Spleen (tissue), 13 donors: ENCODE measurements at places on chromosomes 1 and 21. TPM values are rescaled to one million over a fixed set of nuclear protein-coding genes. Genes with fewer than 3 reads are reported as not detected.

SLC44A3 gene
- total RNA-seq: 3.1 TPM

PIK3C2B gene
- total RNA-seq: 72.2 TPM

ABCA4 gene
- total RNA-seq: 0.26 TPM

ACTL8 gene
- not detected for total RNA-seq

LCE1B gene
- total RNA-seq: not detected

LENEP gene
- total RNA-seq: not detected

OPTC gene
- not detected for total RNA-seq

FCN3 gene
- 7.7 TPM for total RNA-seq

CLEC20A gene
- not detected for total RNA-seq

CFAP141 gene
- total RNA-seq: not detected

KRTAP19-5 gene
- total RNA-seq: not detected

DNA sequence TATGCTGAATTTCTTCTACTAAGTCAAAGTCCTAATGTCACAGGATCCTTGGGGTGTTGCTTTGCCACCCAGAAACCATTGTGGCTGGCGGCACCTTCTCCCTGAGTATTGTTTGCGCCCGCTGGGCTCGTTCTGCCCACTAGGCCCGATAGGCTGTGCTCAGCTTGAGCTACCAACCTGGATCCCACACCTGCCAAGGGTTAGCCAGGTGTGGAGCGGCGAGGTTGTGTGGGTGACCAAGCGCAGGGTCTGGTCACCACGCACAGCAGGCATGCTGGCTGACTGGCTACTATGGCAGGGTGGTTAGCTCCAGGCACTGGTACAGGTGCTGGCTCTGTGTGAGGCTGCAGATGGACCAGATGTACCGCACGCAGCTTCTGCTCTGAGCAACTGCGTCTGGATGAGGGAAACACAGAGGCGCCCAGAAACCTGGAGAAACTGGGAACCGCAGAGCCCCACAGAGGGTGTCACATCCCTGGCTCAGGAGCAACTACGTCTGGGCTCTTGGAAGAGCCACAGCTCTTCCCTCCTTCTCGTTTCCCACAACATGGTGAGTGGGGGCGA is 50.3 kb upstream of the SCYL3 start:
- peak; percentile 67 for DNase-seq

GRCh38 chr1:161351482-161351881 is 16.2 kb downstream of the CFAP126 start:
- no peak for DNase-seq

DNA sequence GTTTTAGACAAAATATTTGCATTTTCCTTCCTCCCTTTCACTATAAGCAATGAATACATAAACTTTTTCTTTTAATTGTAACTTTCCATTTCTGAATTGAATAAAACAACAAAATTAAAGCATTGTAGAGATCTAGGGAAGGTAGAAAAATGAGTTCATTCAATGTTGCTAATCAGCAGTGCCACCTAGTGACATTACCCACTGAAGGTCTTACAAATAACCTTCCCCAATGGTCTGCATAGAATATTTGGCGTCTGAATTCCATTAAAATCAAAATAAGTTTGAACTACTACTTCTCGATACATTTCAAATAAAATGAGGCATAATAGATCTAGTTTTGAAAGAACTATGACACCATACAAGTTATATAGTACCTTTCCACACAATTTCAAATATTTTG is 19.6 kb downstream of the FH start:
- no peak for DNase-seq

DNA sequence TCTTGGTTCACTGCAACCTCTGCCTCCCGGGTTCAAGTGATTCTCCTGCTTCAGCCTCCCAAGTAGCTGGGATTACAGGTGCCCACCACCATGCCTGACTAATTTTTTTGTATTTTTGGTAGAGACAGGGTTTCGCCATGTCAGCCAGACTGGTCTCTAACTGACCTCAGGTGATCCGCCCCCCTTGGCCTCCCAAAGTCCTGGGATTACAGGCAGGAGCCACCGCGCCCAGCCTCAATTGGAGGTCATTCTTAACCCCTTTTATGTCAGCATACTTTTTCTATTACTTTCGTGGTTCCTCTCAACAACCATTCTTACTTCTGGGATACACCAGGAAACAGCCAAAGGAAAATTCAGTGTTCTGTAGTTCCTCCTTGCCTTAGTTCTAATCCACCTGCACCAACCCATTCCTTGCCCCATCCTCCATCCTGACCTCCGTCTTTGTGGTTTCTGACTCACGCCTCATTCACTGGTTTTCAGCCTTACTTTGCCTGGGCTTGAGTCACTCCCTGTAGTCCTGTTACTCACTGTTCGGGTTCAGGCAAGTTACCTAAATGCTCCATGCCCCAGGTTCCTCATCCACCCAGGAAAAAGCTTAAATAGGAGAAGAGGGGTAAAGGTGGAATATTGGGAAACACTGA is 12.9 kb upstream of the BCL10 start:
- no peak for DNase-seq

DNA sequence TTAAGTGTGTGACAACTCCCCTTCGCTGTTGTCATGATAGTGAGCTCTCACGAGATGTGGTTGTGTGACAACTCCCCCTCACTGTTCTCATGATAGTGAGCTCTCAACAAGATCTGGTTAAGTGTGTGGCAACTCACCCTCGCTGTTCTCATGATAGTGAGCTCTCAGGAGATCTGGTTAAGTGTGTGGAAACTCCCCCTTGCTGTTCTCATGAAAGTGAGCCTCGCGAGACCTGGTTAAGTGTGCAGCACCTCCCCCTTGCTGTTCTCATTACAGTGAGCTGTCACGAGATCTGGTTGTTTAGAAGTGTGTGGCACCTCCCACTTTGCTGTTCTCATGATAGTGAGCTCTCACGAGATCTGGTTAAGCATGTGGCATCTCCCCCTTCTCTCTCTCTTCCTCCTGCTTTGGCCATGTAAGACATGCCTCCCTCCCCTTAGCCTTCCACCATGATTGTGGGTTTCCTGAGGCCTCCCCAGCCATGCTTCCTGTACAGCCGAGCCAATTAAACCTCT is 25.1 kb upstream of the LSS start:
- no peak for DNase-seq

GRCh38 chr1:40748841-40749718 is 34.5 kb upstream of the KCNQ4 start:
- no peak for DNase-seq

GRCh38 chr1:205286335-205286950 is 35.1 kb downstream of the NUAK2 start:
- DNase-seq: peak; percentile 89

GRCh38 chr1:112849425-112850033 is 106.5 kb downstream of the SLC16A1 start:
- DNase-seq: no peak

GRCh38 chr21:37451446-37451845 is 84.9 kb downstream of the DYRK1A start:
- DNase-seq: no peak

- DNase-seq: no peak
Observed at GRCh38 chr1:18555036-18555435, 74.3 kb downstream of the KLHDC7A start.

DNA sequence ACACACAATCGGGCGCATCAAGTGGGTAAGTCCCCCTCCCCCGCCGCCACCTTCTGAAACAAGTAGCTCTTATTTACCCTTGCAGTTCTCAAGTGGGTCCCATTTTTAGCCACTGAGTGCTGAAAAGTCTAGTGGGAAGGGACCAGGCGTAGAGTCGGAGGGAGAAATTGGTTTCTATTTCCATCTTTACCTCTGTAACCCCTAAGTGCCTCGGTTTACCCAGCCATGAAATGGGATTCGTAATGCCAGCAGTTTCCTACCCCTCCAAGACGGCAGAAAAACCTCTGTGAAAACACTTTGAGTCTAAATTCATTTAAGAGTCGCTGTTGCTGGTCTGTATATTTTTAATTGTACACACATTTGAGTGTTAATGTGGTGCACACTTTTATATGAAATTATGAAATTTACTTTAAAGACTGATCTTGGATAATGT is 928 bp downstream of the TLCD4 start:
- no peak for DNase-seq

DNA sequence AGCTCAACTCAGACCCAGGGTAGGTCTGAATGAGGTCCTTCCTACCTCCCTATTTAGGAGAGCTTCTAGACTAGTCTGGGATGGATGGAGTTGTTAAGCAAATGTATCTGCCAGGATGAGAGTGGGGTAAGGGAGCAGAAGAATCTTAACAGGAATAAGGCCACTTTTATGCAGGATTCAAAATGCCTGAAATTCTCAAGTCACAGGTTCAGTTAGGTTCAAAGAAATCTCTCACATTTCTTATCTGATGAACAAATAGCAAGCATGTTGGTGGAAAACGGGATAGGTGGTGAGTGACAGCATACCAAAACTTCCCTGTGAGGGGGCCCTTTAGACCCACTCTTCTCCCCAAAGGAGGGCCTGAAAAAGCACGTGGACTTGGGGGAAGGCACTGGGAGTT is 3.0 kb downstream of the SLAMF9 start:
- DNase-seq: no peak

DNA sequence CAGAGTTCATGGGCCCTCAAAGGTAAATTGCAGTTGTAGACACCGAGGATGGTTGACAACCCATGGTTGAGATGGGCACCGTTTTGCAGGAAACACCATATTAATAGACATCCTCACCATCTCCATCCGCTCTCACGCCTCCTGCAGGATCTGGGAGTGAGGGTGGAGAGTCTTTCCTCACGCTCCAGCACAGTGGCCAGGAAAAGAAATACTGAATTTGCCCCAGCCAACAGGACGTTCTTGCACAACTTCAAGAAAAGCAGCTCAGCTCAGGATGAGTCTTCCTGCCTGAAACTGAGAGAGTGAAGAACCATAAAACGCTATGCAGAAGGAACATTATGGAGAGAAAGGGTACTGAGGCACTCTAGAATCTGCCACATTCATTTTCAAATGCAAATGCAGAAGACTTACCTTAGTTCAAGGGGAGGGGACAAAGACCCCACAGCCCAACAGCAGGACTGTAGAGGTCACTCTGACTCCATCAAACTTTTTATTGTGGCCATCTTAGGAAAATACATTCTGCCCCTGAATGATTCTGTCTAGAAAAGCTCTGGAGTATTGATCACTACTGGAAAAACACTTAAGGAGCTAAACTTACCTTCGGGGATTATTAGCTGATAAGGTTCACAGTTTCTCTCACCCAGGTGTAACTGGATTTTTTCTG is 9.3 kb downstream of the SLAMF8 start:
- no peak for DNase-seq

GRCh38 chr1:95308276-95309030 is 74.4 kb downstream of the RWDD3 start:
- no peak for DNase-seq

GRCh38 chr1:89767618-89768017 is 53.2 kb upstream of the LRRC8D start:
- DNase-seq: no peak

- DNase-seq: no peak
Observed at GRCh38 chr1:25952841-25953401, 44.9 kb downstream of the PAFAH2 start.

- DNase-seq: peak; percentile 85
Observed at GRCh38 chr21:45525153-45525909, 16.9 kb downstream of the SLC19A1 start.

- no peak for DNase-seq
Observed at GRCh38 chr1:172322219-172323061, 98.0 kb upstream of the C1orf105 start.

- DNase-seq: no peak
Observed at GRCh38 chr1:230693221-230693620, 20.7 kb downstream of the AGT start.

DNA sequence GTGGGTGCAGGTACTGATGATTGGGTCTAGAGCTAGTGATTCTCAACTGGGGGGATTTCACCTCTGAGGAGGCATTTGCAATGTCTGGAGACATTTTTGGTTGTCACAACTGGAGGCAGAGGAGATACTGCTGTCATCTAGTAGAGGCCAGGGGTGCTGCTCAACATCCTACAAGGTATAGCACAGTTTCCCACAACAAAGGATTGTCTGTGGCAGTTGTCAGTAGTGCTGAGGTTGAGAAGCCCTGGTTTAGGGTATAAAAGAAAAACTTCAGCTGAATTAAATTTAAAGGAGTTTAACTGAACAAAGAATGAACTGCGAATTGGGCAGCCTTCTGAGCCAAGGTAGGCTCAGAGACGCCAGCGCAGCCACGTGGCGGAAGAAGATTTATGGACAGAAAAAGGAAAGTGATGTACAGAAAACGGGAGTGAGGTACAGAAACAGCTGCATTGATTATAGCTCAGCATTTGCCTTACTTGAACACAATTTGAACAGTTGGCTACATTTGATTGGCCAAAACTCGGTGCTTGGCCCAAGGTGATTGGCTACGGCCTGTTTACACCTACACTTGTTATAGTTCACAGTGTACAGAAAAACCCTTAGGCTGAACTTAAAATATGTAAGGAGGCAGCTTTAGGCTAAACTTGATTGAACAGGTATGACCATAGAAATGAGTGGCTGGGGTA is 40.4 kb downstream of the MPZL1 start:
- no peak for DNase-seq

DNA sequence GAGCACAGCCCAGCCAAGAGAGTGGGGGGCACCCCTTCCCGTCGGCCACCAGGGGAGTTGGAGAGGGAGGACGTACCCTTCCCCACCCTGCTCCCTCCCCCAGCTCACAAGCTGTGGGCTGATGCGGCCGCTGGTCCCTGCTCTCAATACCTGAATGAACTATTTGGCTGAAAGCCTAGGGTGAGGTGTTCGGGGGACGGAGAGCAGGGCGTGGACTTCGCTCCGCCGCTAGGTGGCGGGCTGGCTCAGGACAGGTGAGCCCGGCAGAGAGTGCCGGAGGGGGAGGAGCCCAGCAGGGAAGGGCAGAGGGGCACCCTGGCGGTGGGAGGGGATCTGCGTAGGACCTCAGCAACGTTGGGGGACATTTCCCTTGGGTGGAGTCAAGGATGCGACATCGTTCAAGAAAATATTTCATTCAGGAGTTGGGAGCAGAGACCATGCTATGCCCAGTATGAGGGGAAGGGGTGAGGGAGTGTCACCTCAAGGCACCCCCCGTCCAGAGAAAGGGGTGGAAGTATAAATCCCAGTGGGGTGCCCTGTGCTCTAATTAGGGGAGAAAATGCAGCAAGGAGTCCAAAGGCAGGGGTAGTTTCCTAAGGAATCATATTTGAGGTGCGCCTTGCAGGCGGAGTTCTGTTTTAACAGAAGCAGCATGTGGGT is 12.0 kb upstream of the RHBG start:
- peak; percentile 79 for DNase-seq

- no peak for DNase-seq
Observed at GRCh38 chr1:9317591-9318417, 25.1 kb downstream of the SPSB1 start.

- DNase-seq: no peak
Observed at GRCh38 chr1:160720356-160721085, 8.9 kb upstream of the CD48 start.

GRCh38 chr1:167152192-167152876 is 58.5 kb downstream of the STYXL2 start:
- no peak for DNase-seq

DNA sequence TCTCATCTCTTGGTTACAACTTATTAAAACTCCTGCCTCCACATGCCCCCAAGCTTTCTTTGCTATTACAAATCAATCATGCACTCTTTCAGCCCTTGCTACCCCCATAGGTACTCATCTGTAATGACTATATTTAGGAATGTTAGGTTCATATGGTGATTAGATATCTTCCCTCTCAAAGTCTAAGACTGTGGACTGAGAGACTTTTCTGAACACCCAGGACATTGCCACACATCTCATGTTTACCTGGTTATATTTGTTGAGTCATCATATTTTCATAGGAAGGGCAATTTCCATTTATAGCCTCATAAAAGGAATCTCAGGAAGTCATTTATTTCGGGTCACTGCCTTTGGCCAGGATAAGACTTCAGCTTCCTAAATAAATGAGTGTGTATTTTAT is 81.5 kb upstream of the LPGAT1 start:
- no peak for DNase-seq

GRCh38 chr1:189874715-189875435 is 602.8 kb downstream of the BRINP3 start:
- DNase-seq: no peak
